ENCODE measurements at places on chromosomes 12 and 14.

GRCh38 chr14:102066041-102066451 is 20.8 kb downstream of the HSP90AA1 start:
- DNase-seq: no peak

- DNase-seq: no peak
These were observed 50.7 kb downstream of the NUBPL start for GRCh38 chr14:31611778-31612433.

GRCh38 chr12:28851781-28852180 is 297.3 kb upstream of the FAR2 start:
- DNase-seq: no peak

DNA sequence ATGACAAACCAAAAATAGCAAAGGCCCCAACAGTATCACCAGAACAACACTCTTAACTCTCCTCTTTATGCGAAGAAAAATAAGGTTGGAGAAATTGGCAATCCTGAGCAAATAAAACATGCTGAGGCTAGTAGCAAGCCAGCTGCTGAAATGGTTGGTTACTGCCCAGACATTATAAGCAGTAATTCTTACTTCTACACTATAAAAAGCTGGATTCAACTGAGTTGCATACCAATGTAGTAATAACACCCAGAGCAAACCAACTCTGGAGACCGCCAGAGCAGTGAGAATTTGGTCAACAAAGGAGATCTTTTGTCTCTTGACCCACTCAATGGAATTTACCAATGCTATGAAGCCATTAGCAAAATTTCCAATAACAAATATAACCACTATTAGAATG is 628 bp downstream of the TAS2R30 start:
- no peak for DNase-seq

GRCh38 chr12:72338437-72338836 is 66.3 kb downstream of the TRHDE start:
- no peak for DNase-seq

DNA sequence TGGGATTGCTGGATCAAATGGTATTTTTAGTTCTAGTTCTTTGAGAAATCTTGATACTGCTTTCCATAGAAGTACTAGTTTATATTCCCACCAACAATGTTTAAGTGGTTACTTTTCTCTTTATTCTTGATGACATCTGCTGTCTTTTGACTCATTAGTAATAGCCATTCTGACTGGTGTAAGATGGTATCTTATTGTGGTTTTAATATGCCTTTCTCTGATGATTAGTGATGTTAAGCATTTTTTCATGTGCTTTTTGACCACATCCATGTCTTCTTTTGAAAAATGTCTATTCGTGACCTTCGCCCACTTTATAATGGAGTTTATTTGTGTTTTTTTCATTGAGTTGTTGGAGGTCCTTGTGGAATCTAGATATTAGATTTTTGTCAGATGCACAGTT is 865.7 kb downstream of the SLC6A15 start:
- DNase-seq: no peak

- no peak for DNase-seq
These were observed 102.4 kb downstream of the PPM1H start for GRCh38 chr12:62832558-62832957.

GRCh38 chr12:51174501-51174900 is 1.6 kb upstream of the TFCP2 start:
- DNase-seq: peak; percentile 27

- no peak for DNase-seq
These were observed 687.3 kb upstream of the MIS18BP1 start for GRCh38 chr14:45940318-45940717.

DNA sequence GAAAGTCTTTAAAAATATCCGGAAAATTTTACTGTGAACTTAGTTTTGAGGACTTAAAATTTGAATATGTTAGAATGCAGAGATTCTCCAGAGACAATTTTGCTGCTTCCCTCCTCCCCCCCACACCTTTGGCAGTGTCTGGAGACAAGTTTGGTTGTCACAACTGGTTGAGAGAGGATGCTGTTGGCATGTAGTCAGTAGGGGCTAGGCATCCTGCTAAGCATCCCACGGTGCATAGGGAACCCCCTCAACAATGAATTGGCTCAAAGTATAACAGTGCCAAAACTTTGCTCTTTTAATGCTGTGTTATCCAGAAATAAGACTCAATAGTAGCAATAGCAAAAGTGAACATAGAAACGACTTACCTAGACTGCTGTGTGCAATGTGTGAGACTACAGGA is 3.6 kb downstream of the SRSF5 start:
- no peak for DNase-seq

DNA sequence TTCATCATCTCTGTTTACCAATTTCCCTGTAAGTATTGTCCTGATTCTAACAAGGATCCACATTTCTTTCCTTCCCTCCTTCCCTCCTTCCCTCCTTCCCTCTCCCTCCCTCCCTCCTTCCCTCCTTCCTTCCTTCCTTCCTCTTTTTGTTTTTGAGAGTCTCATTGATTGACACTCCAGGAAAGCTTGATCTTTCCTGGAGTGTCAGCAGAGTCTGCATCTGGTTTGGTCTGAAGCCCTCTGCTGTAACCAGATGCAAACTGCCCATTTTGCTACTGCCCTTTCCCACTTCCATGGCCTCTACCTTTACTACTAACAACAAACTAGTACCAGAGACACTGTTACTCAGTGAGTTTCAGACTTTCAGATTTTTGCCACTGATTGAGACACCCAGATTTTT is 14.4 kb upstream of the OR6C65 start:
- no peak for DNase-seq

GRCh38 chr12:71756054-71756690 is 1.5 kb downstream of the RAB21 start:
- no peak for DNase-seq

DNA sequence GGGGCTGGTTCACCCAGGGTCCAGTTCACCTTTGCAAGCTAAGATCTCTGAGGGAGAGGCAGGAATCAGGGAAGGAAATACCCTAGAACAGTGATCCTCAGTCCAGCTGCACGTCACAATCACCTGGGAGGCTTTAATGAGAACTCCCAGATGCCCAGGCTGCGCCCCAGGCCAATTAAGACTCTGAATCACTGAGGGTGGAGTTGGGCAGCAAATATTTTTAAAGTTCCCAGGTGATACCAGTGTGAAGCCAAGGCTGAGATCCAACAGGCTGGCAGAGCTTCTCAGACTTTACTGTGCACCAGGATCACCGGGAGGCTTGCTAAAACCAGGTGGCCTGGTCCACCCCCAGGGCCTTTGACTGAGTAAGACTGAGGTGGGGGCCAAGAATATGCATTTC is 23.8 kb downstream of the MYL2 start:
- DNase-seq: no peak

DNA sequence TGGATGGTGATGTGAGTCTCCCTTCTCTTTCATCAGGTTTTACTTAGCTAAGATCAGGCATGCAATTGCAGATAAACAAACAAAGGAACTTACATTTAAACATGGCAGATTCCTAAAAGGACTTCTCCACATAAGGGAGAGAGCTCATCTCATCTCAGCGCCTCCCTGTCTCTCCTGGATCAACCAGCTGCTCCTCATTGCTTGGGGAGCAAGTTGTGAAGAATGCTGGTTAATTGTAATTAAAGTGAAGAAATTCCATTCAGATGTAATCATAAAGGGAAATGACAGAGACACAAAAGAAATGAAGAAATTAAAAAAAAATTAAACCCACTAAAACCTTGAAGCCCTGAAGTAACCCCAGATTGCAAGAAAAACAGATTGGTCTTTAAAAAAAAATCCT is 104.4 kb upstream of the DIO2 start:
- no peak for DNase-seq

DNA sequence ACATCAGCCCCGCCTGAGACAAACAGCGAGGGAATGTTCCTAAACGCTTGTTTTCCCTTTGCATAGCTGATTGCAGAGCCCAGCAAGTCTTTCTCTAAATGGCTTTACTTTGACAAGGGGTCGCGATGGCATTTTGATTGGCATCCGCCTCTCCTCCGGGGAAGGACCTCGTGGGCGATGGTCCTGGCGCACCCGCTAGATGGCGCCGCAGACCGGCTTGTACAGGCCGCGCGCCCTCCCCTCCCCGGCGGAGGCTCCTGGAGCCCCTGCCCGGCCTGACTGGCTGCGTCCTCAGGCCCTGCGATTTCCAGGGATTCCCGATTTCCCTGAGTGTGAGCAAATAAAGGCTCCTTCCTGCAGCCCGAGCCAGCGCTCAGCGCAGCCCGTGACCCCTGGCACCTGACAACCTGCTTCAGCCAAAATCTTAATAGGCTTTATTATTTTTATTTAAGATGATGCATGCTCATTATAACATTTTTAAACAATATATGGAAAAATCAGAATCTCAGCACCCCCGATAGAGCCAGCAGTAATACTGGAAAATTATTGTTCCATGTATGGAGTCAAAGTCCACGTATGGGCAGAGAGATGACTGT is 468.3 kb downstream of the AACS start:
- DNase-seq: peak; percentile 51

DNA sequence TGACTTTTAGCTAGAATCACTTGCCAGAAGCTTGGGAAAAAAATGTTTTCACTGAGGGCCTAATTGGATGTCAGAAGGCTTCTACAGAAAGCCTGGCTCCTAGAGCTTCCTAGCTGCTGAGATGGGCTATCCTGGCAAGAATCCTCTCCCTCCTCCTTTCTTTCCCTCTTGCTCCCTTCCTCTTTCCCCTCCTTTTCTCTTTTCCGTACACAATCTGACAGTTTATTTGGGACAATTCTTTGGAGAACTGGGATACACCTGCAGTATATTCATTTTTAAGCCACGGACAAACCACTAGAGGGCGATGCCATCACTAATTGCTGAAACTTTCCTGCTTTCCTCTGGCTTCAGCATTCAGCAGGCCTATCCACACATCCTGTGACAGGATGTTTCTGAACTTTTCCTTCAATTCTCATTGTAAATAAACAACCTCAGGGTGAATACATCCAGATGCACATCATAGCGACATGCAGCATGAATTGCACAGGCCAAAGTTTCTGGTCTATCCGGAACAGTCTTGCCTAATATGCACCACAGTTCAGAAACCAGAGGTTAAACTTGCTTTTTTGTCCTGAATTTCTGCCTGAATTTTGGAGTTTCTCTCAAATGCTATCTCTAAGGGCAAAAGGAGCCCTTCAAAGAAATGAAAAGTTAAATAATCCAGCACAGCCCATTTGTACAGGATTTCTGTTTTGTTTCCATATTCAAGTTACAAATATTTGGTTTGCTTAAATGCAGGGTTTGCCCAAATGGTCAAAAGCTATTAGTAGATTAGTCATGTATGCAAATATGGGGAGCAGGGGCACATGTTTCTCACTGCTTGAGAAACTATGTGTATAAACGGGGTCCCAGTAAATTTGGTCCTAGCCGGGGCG is 142.8 kb downstream of the PAWR start:
- peak; percentile 57 for DNase-seq

GRCh38 chr14:56235388-56235787 is 117.2 kb downstream of the PELI2 start:
- DNase-seq: no peak

GRCh38 chr12:57518176-57518919 is 2.0 kb downstream of the DDIT3 start:
- no peak for DNase-seq

- DNase-seq: no peak
These were observed 75.8 kb downstream of the DAD1 start for GRCh38 chr14:22513066-22513812.
